ENCODE measurements at places on chromosomes 12 and 14. TPM values are rescaled to one million over a fixed set of nuclear protein-coding genes. Genes with fewer than 3 reads are reported as not detected.

The LTBP2 gene
- 256 TPM for total RNA-seq

The TMTC1 gene
- total RNA-seq: 12.2 TPM

The KRT80 gene
- total RNA-seq: 7.2 TPM

The SMCO2 gene
- 0.50 TPM for total RNA-seq

The MYO1A gene
- 0.07 TPM for total RNA-seq

The TPH2 gene
- not detected for total RNA-seq

The LRRC10 gene
- total RNA-seq: not detected

The ZNF839 gene
- 9.4 TPM for total RNA-seq

The DDX47 gene
- 104 TPM for total RNA-seq

The STYK1 gene
- total RNA-seq: 14.4 TPM

The OR6C3 gene
- total RNA-seq: not detected

The HEATR5A gene
- 45.2 TPM for total RNA-seq

Data from thoracic aorta endothelial cell (primary cell).